ENCODE measurements at places on chromosomes 2 and 18.

DNA sequence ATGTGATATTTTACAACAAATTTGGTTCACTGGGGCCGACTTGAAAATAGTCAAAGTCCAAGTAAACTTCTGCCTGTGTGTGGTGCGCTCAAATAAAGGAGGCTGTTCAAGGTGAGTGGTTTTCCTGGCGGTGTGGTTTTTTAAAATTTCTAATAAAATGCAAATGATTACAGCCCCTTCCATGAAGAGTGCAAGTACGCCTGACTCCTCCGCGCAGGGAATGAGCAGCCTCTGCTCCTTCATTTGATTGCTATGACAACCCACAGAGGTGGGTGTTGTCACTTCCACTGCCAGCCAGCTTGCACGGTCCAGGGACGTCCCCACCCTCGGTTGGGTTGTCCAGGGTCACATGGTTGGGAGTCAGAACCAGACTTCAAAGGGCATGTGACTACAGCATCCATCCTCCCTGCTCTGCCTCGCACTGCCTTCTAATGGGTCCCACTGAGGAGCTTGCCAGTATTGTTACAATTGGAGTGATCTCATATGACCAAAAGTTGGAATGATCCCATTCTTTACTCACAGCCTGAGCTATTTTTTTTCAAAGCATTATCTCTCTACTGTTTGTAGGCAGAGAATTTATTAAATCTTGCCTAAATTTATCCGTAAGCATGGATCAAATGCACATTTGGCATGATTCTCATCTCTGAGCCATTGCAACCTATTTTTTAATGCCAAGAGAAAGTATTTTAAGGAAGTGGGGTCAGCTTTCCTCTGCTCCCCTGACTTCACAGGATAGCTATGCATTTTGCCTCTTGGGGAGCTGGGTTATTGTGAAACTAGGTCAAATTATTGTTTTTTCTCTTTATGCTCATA is 121.3 kb downstream of the AGAP1 start:
- DNase-seq: peak; percentile 82
- no peak overlapping the region for H3K27ac ChIP-seq
- H3K27me3 ChIP-seq: no peaks in the 10 kb centered on the region

- no peak overlapping the region for H3K27ac ChIP-seq
- no peaks in the 10 kb centered on the region for H3K4me1 ChIP-seq
- H3K36me3 ChIP-seq: no peaks in the 10 kb centered on the region
- no peak overlapping the region for H3K4me3 ChIP-seq
Observed at GRCh38 chr18:80239830-80240229, 7.5 kb downstream of the PARD6G start.

DNA sequence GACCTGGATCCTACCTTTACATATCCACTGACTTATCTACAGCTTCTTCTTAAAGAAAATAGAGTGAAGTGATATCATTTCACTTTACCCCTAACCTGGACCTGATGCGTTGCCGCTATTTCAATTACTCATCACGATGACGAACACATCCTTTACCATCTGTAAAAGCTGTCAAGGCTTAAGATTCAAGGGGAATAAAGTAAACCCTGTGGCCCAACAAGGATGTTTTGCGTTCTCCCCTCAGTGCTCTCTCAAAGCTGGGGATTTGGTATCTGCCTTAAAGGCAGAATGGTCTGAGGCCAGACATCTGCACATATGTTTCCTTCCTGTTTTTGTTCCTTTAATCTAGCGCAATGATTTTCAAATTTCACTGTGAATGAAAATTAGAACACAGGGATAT is 100.1 kb upstream of the KLF7 start:
- no peak for DNase-seq
- no peaks in the 10 kb centered on the region for H3K4me1 ChIP-seq
- no peaks in the 10 kb centered on the region for H3K27me3 ChIP-seq
- H3K27ac ChIP-seq: no peak overlapping the region

- H3K27me3 ChIP-seq: no peaks in the 10 kb centered on the region
- no peak overlapping the region for H3K27ac ChIP-seq
- no peaks in the 10 kb centered on the region for H3K4me1 ChIP-seq
- no peak overlapping the region for H3K4me3 ChIP-seq
- peak; percentile 76 for DNase-seq
Observed at GRCh38 chr18:37299471-37300304, 265.9 kb downstream of the CELF4 start.

DNA sequence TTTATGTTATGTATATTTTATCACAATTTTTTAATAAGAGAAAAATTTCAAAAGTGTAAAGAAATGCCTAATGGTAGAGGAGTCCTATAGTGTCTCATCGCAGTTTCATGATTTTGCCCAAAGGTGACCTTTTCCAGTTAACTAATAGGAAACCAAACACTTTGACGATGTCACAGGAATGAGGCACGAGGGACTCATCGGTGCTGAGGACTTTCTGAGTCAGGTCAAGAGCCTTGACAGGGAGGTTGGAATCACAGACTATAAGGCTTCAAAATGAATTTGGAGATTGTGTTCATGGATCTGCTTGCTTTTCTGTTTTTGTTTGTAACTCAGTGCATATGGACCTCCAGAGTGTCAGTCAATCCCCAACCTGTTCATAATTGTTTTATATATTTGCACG is 15.1 kb upstream of the RTTN start:
- peak overlapping the region; percentile 15 for H3K27ac ChIP-seq
- H3K27me3 ChIP-seq: no peaks in the 10 kb centered on the region
- H3K4me3 ChIP-seq: peak overlapping the region; percentile 54

DNA sequence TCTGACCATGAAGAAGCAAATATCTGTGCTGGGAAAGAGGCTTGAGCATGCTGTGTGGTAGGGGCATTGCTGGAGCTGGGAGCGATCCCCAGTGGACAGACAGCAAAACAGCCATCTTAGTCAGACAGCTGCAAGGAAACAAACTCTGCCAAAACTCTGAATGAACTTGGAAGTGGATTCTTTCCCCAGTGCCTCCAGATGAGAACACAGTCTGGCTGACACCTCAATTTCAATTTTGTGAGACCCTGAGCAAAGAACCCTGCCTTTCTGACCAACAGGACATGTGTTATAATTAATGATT is 23.2 kb upstream of the FAP start:
- no peaks in the 10 kb centered on the region for H3K4me1 ChIP-seq
- H3K27me3 ChIP-seq: no peaks in the 10 kb centered on the region
- H3K36me3 ChIP-seq: peaks cover 7% of the 10 kb centered on the region
- no peak for DNase-seq

DNA sequence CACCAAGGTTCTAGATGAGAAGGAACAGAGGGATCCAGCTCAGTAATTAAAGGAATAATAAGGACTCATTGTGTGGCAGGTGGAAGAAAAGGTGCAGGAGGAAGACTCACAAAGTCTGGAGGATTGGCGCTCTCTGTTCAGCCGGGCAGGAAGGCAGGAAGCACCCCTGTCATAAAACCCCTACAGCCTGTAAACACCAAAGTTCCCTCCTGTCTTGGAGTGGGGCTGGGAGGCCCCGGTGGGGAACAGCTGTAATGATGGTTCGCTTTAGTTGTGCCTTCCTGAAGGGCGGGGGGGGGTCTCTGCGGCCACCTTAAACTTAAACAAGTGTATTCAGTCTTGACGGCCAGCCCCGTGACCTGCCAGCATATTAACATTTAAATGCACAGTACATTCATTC is 84.3 kb downstream of the GBX2 start:
- no peak overlapping the region for H3K27ac ChIP-seq
- no peaks in the 10 kb centered on the region for H3K36me3 ChIP-seq
- H3K4me3 ChIP-seq: no peak overlapping the region
- H3K4me1 ChIP-seq: no peaks in the 10 kb centered on the region
- H3K27me3 ChIP-seq: no peaks in the 10 kb centered on the region

DNA sequence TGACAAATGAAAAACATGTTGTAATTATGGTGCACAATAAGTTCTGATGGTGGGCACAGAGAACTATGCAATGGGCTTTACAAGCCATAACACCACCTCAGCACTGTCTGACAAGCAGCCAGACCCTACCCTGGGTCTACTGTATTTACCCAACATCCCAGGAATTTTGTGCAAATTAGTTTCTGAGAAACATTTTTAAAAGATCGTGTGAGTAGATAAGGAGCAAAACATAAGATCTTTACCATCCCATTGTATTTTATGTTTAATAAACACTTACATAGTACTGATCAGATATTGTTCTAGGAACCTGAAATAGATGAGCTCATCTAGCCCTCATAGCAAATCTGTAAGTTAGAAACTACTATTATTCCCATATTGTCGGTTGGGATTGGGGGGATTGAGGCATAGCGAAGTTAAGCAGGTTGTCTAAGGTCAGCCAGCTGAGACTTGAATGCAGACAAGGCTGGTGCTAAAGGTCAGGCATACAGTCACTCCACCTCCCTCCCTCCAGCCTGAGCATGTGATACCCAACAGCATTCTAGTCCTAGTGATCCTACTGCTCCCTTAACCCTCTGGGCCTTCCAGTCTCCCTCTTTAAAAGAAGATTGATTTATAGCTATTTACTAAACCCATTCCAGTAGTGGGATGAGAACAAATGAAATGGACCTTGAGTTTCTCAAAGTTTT is 67.4 kb upstream of the STAM2 start:
- no peaks in the 10 kb centered on the region for H3K4me1 ChIP-seq
- no peak overlapping the region for H3K27ac ChIP-seq
- H3K27me3 ChIP-seq: no peaks in the 10 kb centered on the region
- H3K4me3 ChIP-seq: no peak overlapping the region
- no peak for DNase-seq
- H3K36me3 ChIP-seq: no peaks in the 10 kb centered on the region

DNA sequence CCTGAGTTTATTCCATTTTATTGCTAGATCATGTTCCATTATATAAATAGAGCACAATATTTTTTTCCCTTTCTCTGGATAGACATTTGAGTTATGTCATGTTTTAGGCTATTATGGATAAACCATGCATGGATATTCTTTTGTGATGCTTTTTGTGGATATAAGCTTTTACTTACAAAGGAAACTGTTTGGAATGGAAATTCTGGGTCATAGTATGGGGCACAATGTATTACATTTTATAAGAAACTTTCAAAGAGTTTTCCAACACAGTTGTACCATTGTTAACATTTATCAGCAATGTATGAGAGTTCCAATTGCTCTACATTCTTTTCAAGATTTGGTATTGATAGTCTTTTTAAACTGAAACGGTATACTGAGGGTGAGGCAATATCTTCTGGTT is 749.4 kb downstream of the SOCS6 start:
- H3K27ac ChIP-seq: no peak overlapping the region
- no peaks in the 10 kb centered on the region for H3K4me1 ChIP-seq
- DNase-seq: no peak

DNA sequence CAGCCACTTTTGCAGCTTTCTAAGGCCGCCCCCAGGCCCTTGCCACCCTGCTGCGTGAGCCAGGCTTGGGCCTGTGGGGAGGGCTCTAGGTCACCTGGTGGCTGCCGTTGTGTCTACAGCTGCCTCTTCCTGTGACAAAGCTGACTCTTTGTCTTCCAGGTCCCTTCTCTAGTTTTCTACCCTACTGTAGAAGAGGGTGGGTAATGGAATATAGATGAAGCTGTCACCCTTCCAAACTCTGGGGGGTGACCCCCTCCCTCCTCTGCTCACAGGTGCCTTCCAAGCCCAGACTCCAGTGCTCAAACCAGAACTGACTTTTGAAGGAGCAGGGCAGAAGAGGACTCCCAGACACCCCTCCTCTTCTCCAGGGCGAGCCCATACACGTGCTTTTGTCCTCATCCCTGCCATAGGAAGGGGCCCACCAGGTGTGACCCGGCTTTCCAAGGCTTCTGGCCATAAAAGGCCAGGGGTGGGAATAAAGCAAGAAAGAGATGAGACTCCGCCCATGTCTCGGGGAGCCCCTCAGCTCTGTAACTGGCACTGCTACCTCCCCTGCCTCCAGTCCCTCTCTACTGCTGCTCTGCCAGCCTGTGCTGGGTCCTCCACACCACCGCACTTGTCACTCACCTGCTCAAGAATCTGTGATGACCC is 17.9 kb upstream of the SDC1 start:
- no peak for DNase-seq
- no peak overlapping the region for H3K4me3 ChIP-seq
- no peaks in the 10 kb centered on the region for H3K4me1 ChIP-seq
- no peaks in the 10 kb centered on the region for H3K36me3 ChIP-seq

DNA sequence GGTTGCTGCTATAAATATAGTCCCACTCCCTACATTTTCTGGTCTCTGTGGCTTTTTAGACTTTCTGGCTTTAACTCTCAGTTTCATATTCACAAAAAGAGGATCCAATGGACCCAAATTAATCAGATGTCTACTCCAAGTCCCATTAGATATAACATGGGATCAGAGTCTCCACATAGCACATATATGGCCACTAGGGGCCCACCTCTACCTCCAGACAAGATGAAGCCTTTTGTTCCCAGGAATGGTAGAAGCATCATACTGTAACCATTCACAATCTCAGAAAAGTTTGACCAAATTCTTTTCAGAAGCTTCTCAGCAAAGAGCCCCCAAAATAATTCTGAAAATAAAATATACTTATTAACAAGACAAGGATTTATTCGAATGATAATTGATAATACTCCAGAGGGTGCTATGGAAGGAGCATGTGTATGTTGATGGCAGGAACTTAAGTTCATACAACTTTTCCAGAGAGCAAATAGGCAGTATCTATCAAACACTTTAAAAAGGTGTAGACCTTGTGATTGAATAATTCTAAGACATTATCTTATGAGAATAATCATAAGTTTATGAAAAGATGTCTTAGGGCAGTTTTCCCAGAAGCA is 382.3 kb upstream of the CRIM1 start:
- H3K27me3 ChIP-seq: no peaks in the 10 kb centered on the region
- H3K36me3 ChIP-seq: no peaks in the 10 kb centered on the region
- no peak overlapping the region for H3K4me3 ChIP-seq
- peak overlapping the region; percentile 7 for H3K27ac ChIP-seq

Data from psoas muscle (tissue), 8 donors.